SK-N-SH treated with all-trans-retinoic acid at 6 μM for 48 hours (cell line): ENCODE measurements at places on chromosomes 12 and 14.

- no peak for ATAC-seq
Observed at GRCh38 chr12:65560286-65560685, 264.0 kb upstream of the HMGA2 start.

- ATAC-seq = no peak
Observed at GRCh38 chr14:77145975-77146740, 4.6 kb upstream of the ZDHHC22 start.

- no peak for ATAC-seq
Observed at GRCh38 chr12:102592134-102592533, 111.8 kb upstream of the IGF1 start.

DNA sequence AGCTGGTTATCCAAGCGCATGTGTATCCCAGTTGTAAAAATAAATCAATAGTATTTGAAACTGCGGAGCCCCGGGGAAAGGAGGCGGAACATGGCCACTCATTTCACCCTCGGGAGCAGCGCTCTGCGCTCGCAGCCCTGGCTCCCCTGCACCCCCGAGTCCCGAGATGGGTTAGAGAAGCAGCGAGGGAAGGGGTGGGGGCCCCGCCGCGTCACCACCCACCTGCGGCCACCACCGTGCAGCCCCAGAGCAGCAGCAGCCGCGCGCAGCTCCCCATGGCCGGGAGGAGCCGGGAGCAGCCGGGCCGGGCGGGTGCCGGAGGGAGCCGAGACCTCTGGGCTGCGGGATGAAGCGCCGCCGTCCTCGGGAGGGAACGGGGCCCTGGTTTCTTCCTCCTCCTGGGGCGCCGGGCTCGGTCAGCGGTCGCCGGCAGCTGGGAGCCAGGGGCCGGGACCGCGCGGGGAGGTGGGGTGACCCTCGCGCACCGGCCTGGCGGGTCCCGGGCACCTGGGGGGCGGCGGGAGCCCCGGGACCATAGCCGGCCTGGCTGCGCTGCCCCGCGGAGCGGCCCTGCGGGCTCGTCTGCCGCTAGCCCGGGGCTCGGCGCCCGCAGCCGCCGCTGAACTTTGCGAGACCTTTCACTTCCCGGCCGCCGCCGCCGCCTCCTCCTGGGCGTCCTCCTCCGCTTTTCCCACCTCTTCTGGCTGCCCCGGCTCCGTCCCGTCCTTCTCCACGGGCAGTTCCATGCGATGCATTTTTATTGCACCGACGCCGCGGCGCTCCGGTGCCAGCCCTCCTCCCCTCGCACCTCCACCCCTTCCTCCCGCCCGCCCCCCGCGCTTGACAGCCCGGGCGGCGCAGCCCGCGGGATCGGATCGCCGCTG is at the start of gene NTN4:
TSS of gene NTN4 (minus strand) at position 732 of the 884 bp plus-strand sequence. CDS start at position 277, 455 bp downstream.
- peak; percentile 71 for ATAC-seq

DNA sequence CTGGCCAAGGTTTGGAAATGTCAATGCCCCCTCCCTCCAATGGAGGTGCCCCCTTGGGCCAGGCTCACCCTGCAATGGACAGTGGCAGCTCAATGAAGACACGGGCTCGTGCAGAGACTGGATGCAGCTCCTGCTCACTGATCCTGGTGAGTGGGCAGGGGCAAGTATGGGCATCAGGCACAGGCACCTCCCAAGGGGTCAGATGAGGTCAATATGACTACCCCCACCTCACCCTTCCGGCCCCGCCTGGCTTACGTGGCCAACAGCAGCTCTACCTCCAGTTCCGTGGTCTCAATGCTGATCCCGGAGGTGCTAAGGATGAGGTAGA is 13.6 kb downstream of the ITGA7 start:
- ATAC-seq = no peak

DNA sequence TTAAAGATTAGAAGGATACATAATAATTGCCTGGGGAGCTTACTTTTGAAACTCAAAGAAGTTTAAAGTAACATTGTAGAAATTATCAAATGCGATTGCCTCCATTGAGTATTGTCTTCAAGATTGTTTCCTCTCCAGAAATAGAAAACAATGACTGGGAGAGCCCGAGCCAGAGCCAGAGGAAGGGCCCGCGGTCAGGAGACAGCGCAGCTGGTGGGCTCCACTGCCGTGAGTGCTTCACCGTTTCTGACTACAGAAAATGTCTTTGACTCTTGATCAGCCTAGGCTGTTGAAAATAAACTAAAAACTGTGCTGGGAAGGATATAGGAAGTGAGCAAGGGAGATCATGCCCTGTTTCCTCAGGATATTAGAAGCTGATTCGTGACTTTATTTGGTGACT is 4.8 kb downstream of the PIWIL1 start:
- no peak for ATAC-seq

- no peak for ATAC-seq
Observed at GRCh38 chr12:93621986-93622385, 49.5 kb downstream of the SOCS2 start.
